Activated CD4-positive, alpha-beta T cell treated with anti-CD3 and anti-CD28 coated beads for 4 hours (primary cell): ENCODE measurements at places on chromosomes 2 and 18.
A peak's percentile ranks its signal among the peaks of the same experiment; 100 is the strongest.

DNA sequence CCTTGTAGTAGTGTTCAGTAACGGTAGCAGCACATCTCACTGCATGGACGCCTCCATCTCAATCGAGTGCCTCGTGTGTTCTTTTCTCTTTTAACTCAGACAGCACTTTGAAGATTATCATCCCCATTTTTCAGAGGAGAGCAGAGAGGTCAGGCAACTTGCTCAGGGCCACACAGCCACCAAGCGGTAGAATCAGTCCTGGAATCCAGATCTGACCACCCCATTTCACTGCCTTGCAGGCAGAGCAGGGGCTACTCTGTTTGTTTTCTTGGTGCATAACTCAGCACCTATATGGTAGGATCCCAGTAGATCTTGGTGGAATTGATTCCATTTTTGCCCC, 129.5 kb downstream of the SMAD7 start:
- DNase-seq, result no peak

DNA sequence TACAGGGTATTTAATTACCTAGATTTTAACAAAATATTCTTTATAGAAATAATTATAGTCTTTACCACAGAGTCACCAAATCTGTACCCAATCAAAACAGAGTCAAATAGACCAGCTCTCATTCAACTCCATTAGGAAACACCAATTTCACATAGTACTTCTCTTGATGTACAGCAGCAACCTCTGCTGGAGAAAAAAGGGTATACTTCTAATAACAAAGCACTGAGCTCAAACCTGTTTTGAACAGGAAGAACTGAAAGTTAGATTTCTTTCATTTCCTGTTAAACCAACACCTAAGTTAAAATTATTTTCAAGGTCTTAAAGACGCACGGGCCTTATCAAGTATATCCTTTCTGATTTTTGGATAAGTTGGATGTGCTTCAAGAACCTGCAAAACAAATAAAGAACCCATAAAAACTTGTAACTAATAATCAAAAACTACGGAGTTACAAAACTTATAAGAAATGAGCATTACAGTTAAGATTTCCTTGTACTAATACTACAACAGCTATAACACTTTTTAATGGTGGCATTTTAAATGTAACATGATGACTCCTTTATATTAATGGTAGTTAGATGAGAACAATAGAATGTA, 79.0 kb downstream of the TTC21B start:
- DNase-seq, result no peak

GRCh38 chr2:36369716-36370115, 14.1 kb downstream of the CRIM1 start:
- no peak for DNase-seq

DNA sequence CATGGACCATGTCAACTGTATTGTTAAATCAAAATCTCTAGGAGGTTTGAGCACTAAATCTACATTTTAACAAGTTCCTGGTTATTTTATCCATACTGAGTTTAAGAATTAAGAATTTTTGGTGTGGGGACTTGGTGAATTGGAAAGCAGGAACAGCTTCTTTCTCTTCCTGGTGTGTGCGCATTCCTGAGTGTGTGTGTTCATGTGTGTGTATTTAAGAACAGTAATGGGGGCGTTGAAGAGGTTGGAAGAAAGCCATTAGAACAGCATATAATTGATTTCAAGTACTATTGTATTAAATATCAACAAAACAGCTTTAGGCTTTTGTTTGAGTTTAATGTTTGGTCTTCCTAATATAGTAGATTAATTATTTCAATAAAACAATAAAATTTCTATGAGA, 801.3 kb upstream of the ID2 start:
- no peak for DNase-seq

- peak; percentile 13 for DNase-seq
Measured at GRCh38 chr18:12839057-12839525, 44.9 kb downstream of the PTPN2 start.

DNA sequence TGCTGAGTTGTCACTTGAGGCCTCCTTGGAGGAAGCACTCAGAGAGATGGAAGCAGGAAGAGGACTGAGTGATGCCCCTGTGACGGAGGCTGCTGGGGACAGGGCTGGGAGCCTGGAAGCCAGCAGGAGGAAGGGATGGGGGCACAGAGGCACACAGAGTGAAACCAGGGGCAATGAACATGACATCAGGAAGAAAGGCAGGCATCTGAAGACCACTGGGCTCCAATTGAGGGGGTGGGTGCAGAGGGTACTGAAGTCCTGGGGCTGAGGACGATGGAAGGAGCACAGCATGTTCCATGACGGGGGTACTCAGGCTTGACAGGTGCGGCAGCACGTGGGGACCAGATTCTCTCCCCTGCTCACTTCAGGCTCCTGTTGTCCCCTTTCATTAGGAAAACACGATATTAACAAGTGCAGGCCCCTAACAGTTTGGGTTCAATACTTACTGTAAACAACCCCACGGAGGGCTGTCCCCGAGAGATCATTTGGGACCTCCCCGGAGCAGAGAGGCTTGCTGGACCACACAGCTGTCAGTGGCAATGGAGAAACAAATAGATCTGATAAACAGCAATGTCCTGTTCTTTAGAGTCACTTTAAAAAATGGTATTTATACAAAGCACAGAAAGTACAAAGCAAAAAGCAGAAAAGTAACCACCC, 8.7 kb downstream of the INPP5D start:
- no peak for DNase-seq

- no peak for DNase-seq
Measured at GRCh38 chr18:28039078-28039477, 137.9 kb downstream of the CDH2 start.

GRCh38 chr2:181474222-181474881, 17.2 kb downstream of the ITGA4 start:
- DNase-seq, result no peak

DNA sequence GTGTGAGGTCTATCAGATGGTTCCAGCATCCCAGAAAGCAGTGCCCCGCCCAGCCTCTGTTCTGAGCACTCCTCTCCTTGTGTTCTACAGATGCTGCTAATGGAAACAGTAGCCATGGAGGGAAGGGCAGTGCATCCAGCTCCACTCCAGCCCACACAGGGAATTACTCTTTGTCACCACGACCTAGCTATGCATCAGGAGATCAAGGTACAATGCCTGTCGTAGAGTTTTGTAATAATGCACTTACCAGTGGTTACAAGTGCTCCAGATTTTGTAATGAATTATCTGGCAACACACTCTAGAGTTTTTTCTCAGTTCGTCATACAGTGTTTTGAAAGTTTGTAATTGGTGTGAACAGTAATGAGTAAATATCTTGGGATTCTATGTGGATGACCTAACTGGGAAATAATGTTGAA, 161.1 kb downstream of the ESCO1 start:
- no peak for DNase-seq

GRCh38 chr18:68267583-68267982, 447.3 kb downstream of the TMX3 start:
- DNase-seq, result no peak

DNA sequence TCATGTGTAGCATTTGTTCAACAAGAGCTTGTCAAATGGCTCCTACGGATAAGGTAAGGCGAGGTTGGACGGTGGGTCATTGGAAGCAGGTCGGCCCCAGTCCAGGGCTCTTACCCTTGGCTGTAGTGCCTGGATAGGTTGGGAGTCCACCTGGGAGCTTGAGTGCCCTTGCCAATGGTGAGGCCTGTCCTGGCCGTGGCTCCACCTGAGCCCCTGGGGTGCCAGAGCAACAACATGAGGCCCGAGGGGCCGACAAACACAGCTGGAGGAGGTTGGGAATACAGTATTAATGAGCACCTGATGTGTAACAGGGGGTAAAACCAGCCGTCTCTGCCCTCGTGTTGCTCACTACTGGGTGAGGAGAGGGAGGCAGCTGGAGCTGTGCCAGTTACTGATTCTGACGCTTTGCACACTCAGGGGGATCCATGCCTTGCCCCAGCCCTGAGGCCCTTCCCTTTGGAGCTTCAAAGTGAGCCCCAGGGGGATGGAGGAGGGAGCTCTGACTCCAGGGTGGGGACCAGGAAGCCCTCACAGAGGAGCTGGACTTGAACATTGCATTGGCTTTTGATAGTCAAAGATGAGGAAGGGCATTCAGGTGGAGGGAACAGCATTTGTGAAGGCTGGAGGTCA, 87.2 kb downstream of the RHOB start:
- DNase-seq, result no peak

GRCh38 chr2:231926761-231927565, 767 bp upstream of the NPPC start:
- no peak for DNase-seq

- DNase-seq, result no peak
Measured at GRCh38 chr18:59238385-59238784, 18.4 kb downstream of the GRP start.

- no peak for DNase-seq
Measured at GRCh38 chr2:159711562-159712142, 654 bp upstream of the MARCHF7 start.

GRCh38 chr2:240320204-240320993, 115.1 kb upstream of the GPC1 start:
- DNase-seq, result no peak

DNA sequence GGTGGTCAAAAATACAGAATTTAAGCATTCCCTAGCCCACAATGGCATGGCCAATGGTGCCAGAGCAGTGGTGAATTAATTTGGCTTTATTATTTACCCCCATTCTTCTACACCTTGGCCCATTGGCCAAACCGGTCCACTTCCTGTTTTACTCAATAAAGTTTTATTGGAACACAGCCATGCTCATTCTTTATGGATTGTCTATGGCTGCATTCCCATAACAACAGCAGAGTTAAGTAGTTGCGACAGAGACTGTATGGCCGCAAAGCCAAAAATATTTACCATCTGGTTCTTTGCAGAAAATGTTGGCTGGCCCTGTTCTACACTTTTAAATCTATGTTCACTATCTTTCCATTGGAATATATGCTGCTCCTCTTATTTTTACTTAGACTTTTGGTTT, 130.3 kb upstream of the CCDC68 start:
- DNase-seq, result no peak

DNA sequence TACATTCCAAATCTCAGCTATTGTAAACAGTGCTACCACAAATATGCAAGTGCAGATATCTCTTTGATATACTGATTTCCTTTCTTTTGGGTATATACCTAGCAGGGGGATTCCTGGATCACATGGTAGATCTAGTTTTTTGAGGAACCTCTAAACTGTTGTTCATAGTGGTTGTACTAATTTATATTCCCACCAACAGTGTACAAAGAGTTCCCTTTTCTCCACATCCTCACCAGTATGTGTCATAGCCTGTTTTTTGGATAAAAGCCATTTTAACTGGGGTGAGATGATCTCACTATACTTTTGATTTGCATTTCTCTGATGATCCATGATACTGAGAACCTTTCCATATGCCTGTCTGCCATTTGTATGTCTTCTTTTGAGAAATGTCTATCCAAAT, 6.3 kb upstream of the CCNT2 start:
- DNase-seq, result no peak

GRCh38 chr18:79784965-79785770, 12.6 kb upstream of the KCNG2 start:
- DNase-seq, result no peak

GRCh38 chr2:85435220-85435958, 16.9 kb downstream of the SH2D6 start:
- no peak for DNase-seq

DNA sequence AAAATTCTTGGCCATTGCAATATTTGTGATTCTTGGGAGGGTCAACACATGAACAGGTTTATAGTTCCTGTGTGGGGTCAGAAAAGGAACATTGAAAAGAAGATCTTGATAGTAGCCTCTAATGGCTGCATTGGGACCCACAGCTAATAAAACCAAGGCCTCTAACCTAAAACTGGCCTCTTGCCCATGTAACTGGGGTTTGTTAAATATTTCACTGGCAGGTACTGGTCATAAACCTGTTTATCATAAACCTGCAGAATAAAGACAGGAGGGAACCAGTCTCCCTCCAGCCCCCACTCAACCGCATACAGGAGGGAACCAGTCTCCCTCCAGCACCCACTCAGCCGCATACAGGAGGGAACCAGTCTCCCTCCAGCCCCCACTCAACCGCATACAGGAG, 125.3 kb downstream of the PXDN start:
- DNase-seq, result no peak

GRCh38 chr2:130755256-130756052, at the start of gene AMER3:
AMER3 (plus strand) TSS chr2:130755540; CDS start chr2:130762073, 6,533 bp downstream.
- no peak for DNase-seq

DNA sequence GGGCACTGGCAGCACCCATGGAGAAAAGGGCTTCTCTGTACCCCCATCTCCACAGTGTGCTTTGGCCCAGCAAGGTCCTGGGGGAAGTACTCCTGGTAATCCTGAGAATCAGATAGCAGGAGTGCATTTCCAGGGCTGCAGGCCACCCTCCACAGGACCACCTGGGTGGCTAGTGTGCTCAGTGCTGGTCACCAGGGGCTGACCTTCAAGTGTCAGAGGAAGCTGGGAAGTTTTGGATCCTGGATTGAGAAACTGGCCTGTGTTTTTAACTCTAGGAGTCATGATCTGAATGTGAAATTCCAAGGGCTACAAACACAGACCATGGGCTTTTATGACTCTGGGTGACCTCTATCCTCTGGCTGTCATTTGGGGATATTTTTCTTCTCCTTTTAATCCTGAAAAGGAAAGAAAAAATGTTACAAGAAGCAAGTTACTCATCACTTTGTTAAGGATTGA, 9.3 kb downstream of the RHOB start:
- DNase-seq, result no peak

- no peak for DNase-seq
Measured at GRCh38 chr2:229475778-229476177, 204.7 kb upstream of the PID1 start.

DNA sequence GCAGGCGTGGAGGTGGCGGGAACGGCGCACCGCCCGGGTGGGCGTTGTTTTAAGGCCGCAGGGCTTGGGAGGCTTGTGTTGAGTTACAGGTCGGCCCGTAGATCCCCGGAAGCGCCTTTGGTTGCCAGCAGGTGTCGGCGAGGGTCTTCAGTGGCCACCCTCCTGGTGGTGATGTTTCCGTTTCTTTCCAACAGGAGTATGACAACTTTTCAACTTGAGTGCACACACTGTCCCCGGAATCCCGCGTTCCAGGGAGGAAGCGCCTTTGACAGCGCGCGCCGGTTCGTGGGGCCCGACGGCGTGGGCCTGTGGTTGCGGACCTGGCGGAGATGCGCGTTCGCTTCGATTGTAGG, 1.0 kb upstream of the HDAC4 start:
- no peak for DNase-seq

- no peak for DNase-seq
Measured at GRCh38 chr2:36277146-36277808, 78.3 kb upstream of the CRIM1 start.

DNA sequence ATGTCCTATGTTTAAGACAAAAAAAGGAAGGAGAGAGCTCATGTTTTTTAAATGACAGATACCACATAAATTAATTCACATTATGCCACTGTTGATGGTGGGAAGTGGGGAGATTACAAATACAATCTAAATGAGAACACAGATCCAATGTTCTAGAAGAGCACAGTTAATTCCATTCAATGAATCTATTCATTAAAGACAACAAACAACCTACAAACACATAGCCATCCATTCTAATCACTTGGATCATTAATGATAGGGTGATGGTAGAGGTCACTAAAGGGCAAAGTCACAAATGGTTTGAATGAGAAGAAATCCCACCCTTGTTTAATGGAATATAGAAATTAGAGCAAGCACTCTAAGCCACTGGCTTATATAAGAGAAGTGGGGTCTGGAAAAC, 21.7 kb downstream of the HNRNPA3 start:
- DNase-seq, result no peak

GRCh38 chr2:112140205-112140802, 2.1 kb downstream of the FBLN7 start:
- DNase-seq, result no peak

- DNase-seq, result no peak
Measured at GRCh38 chr18:59961070-59961469, 61.3 kb downstream of the PMAIP1 start.
